IPS DF 19.7 (cell line): ENCODE measurements at places on chromosomes 7 and 10.

GRCh38 chr7:2258661-2259365 is 16.8 kb downstream of the NUDT1 start:
- no peak for DNase-seq

GRCh38 chr7:1024331-1024841 is 20.0 kb upstream of the GPR146 start:
- no peak for DNase-seq

GRCh38 chr7:51351661-51352060 is 35.1 kb upstream of the COBL start:
- no peak for DNase-seq

DNA sequence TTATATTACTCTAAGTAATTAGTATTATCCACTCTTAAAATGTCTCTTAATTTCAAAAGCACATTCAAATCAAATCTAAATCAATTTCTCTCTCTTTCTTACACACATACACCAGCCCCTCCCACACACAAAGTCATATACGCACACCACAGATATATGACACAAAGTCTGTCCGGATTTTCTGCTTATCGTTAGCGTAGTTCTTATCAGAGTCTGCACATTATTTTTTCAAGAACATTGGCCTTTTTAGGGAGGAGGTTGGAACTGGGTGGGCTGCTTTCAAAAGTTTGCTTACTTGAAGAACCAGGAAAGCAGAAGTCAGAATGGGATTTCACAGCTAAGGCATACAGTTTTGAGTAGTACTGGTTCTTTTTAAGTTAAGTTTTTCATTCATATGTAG is 387.6 kb upstream of the CHRM2 start:
- DNase-seq: no peak

DNA sequence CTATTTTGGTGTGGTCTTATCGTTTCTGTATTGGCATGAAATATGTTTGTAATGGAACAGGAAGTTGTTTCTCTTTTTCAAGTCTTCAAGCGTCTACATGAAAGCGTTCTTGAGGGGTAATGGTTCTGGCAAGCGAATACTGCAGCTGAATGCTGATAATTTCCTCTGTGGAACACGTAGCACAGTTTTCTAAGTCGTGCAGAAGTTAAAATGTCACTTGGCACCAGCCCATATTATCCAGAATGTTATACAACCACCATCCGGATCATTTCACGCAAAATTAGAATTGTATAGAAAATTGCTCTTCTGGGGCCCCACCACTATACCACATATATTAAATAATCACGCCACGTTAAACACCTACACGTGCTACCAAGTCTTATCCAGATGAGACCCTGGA is 354.3 kb downstream of the CALN1 start:
- DNase-seq: no peak

DNA sequence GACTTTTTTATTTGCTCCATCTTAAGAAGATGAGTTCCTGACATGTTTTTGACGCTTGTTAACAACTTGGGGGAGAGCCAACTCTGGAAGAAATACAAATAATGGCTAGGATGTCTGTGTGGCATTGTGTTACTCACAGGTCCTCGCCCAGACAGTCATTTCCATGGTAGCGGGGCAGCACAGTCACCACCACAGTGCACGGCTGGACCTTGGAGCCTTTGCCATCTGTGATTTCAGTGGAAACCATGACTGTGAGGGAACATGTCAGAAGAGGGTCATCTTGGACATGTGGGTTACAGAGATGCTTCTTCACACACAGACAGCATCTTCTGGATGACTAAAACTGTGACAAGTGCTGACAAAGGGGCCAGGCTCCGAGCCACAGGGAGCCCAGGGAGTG is 74.5 kb downstream of the PKD1L1 start:
- DNase-seq: no peak
